Hepatic stellate cell (primary cell): ENCODE measurements at places on chromosomes 7 and 10.

DNA sequence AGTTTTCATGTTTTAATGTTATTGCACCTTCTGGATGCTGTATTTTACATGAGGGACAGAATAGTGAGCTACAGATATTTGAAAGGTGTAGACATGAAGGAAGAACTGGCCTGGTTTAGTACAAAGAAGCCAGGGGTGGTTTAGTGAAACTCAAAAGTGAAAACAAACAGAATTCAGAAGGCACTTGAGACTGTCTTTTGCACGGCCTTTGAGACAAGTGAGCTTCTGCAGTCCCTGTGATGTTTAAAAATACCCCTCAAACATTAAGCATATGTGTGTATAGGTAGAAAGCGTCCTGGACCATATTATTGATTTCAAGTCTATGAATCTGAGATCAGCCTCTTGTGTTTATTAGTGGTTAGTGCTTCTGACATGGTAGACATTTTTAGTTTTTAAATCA is 118.9 kb downstream of the CDK14 start:
- DNase-seq, result no peak

- no peak for DNase-seq
Measured at GRCh38 chr10:124339119-124340032, 79.3 kb downstream of the OAT start.

DNA sequence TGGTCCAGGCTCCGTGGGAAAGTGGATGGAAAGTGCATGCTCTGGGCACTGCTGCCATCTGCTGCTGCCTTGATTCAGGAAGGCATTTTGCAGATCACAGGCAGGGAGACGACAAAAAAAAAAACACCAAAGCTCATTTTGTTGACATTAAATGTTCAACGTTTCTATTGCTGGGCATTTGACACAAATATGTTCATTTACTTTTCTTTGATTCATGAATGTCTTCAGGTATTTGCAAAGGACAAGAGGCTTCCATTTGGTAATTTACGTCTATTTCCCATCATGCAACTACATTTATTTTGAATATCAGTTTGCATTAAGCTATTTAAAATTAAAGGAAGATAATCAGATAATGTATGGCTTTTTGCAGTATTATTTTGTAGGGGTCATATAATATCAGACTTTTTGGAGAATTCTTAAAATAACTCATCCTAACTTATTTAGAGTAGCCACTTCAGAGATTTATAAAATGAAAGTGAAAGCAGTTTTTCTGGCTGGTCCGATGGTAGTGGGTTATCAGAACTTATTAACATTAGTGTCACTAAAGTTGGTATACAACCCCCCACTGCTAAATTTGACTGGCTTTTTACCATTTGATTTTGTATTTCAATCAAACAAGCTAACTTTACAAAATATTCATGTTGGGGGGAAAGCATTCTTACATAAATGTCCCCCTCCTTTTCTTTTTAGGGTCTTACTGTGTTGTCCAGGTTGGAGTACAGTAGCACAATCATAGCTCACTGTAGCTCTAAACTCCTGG is 65.3 kb downstream of the PDIA4 start:
- peak; percentile 57 for DNase-seq

DNA sequence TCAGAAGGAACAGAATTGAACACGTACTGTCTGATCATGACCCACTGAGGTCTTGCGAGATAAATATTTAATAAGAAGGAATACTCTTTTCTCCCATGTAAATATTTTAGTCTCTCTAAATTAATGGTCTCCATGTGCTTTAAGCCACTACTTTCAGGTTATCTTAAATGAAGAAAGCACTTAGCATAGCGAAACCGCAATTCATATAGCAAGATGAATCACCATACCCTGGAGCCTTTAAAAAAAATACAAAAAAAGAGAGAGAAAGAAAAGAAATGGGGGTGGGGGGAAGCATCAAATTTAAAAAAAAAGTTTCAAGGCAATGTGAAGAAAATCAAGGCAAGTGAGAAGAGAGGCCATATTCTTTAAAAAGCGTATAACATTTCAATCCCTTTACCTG is 82.5 kb downstream of the CTTNBP2 start:
- no peak for DNase-seq

- peak; percentile 55 for DNase-seq
Measured at GRCh38 chr10:69065406-69066361, 22.2 kb upstream of the SRGN start.

DNA sequence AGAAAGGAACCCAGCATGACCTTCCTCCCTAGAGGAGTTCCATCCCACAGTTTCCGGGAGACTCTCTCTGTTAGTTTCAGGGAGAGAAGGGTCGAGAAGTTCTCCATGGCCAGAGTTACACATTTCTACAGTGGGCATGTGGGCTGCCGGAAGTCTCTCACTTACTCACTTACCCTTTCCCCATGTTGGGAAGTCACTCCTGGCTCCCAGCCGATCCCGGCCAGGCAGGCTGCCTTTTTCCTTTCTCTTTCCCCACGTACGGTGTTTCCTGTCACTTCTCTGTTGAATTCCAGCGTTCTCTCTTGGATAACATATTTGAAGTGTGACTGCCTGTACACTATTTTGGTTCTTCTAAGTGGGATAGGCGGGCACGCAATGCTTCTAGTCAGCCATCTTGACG is 3.5 kb downstream of the TEX36 start:
- DNase-seq, result no peak

GRCh38 chr7:112105584-112106530 is 100.3 kb downstream of the DOCK4 start:
- no peak for DNase-seq

- DNase-seq, result no peak
Measured at GRCh38 chr7:116241291-116241690, 31.0 kb downstream of the TES start.

GRCh38 chr7:154647625-154648024 is 355.3 kb downstream of the PAXIP1 start:
- no peak for DNase-seq
